ENCODE measurements at places on chromosomes 4 and X.

DNA sequence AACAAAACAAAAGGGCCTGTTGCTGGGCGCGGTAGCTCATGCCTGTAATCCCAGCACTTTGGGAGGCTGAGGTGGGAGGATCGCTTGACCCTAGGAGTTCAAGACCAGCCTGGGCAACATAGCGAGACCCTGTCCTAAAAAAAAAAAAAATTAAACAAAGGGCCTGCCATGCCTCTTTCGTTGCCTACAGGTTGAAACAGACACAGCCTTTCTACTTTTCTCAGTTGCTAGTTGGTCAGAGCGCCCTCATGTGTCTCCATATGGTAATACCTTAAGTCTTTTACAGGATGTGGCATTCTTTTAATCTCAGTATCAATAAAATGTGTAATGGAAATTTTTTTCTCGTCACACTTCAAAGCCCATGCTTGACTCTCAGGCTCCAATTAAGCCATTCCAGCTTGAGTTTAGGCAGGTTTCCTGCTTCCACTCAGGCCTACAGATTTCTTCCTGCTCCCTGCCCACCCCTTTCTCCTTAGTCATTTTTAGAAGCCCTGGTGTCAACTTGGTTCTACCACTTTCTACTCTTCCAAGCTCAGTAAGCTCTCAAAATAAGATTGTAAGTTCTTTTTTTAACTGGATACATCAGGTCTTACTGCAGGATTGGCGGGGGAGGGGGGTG lies 4.6 kb upstream of the SOWAHD start:
- peak; percentile 69 for DNase-seq

DNA sequence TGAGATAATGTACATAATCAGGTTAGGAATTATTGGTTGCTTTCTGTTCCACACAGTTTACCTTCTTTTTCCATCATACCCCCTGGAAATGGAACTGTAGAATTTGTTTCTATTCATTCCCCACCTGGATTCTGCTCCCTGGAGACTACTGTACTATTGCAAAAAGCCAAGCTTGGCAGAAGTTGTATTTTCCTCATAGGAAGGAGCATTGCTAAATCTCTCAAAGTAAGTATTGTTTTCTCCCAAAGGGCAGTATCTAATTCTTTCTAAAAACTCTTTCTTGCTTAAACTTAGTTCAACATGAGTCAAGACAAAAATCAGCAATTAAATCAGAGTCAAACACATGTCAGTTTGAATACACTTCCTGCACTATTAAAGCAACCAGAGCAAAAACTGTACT lies 136.2 kb downstream of the CDS1 start:
- DNase-seq, result no peak

- no peak for DNase-seq
Observed at GRCh38 chr4:42416017-42416416, 18.7 kb downstream of the SHISA3 start.

DNA sequence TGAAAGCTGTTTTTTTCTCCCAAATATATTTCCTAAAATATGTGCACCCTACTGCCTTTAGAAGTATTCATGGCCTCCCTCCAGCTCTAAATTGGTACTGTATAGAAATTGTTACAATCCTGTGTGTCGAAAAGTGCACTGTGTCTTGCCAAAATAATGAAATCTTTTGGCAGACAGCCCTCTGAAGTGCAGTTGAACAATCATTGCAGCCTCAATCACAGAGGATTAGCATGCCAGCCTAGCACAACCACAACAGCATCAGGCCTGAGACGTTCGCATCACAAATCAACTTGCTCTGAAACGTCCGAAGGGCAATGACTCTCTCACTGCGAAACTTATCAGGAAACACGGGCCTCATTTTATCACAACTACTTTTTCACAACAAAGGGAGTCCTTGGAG lies 99.0 kb downstream of the ANOS1 start:
- no peak for DNase-seq

GRCh38 chrX:133415276-133416105 lies at the start of gene GPC4:
Gene GPC4, minus strand, starts transcription at chrX:133415489. Its CDS starts 524 bp downstream, at chrX:133414965.
- no peak for DNase-seq

DNA sequence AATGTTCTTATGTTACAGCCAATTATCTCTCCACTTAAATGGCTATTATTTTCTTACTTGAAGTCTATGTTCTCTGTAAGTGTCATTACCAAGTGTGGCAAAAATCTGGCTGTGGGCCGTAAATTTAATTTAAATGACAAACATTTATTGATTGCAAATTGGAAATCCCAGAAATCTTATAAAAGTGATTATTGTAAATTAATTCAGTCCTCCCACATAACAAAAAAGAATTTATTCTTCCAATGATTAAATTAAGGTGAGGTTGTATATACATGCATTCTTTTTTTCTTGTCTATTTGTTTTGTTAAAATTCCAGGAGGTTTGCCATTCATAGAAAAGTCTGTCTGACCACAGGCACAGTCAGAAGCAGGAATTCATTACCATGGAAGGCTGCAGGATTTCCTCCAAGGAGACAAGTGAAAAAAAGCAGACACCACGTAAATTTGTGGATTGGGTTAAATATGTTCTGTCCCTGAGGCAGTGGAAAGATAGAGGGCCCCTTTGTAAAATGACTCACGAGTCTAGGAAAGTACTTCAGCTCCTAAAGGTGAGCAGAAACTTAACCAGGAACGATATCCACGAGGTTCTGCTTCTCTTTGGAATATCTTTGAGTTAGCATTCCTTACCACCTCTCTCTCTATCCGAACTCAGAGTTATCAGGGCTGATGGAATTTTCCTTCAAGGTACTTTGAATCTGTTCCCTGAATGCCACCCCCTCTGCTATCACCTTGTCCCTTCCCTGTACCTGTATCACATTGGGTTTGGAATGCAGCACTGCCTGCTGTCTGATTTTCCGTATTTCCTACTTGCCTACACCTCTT lies 10.7 kb downstream of the PPARGC1A start:
- DNase-seq, result no peak

DNA sequence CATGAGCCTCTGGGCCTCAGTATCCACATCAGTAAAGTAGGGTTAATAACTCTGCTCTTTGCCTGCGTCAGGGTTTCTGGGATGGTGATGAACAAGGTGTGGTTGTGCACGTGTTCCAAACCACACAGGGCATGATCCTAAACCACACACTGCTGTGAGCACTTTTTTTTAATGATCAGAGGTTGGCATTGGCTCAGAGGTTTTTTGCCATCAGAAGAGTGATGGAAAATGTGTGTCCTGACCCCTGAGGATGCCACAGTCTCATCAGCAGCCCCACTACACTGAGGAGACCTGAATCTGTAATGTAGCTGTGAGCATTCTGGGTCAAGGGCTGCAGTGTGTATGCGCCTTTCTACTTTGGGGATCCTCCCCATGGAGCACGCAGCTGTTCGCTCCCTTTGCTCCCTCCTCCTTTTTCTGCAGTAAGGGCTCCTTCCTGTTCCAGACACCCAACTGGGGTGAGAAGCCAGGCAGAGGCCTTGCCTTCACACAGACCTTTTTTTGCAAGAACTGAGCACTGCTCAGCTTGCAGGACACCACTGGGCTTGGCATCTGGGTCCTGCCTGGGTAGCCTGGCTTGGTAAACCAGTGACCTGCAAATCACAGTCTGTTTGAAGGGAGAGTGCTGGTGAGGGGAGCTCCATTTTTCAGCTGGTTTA lies 87.5 kb downstream of the MAMLD1 start:
- peak; percentile 37 for DNase-seq

DNA sequence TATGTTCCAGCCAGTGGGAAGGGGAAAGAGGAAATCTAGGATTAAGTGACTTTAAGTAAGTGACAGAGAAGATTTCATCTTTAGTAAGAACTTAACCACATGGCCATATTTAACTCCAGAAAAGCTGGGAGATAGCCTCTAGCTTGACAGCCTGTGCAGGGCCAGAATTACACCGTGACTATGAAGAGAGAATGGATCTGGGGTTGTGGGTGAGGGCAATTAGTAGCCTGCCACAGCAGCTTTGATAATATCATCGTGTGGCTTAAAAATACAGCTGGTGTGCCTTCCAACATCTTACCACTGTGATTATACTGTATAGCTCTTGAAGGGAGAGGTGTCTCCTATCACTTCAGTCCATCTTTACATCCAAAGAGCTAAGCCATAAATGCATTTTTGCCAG lies 57.6 kb upstream of the TBC1D9 start:
- DNase-seq, result no peak

DNA sequence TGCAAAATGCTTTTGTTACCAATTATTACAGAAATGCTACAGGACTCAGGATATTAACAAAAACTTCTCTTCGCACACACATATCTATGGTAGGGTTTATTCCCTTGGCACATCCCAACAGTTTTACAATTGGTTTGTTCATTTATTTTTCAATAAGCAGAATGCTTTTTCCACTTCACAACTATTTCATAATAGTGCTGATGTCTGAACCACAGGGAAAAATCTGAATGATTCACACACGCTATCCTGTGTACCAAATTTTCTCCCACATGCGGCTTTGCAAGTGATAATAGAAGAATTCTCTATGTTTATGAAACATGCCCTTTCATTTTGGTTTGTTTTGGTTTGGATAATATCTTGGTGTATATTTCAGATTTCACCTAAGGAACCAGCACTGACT lies 725.7 kb upstream of the TENM3 start:
- no peak for DNase-seq

DNA sequence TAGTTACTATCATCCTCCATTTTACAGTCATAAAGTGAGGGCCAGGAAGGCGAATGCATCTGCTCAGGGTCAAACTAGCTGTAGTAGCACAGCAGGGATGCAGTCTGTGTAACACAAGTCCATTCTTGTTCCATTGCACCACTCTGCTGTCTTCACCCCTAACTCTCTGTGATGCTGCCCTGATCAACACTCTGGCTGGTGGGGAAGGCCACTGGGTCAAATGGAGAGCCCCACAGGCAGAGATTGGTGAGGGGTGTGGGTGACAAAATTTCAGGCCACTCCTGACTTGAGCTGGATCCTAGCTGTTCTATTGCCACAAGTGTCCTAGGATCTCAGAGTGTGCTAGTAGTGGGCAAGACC lies 136.5 kb downstream of the PJA1 start:
- DNase-seq, result no peak

DNA sequence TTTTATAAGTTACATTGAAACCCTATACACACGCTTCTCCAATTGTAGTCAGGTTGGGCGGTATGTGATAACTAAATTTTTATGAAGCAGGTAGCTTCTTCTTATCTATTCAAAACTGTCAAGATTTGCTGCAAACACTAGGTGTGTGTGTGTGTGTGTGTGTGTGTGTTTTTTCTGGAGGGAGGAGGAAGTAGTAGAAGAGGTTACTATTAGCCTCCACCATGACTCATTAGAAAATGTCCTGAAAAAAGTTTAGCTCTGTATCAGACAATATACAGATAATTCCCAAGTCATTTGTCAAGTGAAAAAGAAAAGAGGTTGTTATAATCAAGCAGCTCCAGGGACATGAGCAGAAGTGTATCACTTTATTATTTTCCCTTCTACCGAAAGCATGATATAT lies 33.9 kb downstream of the PCDH7 start:
- DNase-seq, result no peak

DNA sequence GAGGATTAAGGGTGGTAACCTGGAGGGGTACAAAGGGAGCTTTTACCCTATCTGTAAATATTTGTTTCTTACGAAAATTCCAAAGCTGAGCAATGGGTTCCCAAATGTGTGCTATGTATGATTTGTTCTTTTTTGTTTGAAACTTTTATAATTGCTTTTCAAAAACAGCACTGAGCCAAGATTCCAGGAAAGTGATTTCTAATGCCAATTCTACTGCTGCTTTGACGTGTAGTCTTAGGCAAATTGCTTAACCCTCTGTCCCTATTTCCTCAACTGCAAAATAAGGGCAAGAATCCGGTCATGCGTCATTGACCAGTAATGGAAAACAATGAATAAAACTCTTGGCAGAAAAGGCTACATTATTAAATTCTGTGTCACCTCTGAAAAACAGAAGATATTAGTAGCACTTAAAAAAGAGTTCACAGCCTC lies 454.7 kb downstream of the IL15 start:
- DNase-seq, result no peak

DNA sequence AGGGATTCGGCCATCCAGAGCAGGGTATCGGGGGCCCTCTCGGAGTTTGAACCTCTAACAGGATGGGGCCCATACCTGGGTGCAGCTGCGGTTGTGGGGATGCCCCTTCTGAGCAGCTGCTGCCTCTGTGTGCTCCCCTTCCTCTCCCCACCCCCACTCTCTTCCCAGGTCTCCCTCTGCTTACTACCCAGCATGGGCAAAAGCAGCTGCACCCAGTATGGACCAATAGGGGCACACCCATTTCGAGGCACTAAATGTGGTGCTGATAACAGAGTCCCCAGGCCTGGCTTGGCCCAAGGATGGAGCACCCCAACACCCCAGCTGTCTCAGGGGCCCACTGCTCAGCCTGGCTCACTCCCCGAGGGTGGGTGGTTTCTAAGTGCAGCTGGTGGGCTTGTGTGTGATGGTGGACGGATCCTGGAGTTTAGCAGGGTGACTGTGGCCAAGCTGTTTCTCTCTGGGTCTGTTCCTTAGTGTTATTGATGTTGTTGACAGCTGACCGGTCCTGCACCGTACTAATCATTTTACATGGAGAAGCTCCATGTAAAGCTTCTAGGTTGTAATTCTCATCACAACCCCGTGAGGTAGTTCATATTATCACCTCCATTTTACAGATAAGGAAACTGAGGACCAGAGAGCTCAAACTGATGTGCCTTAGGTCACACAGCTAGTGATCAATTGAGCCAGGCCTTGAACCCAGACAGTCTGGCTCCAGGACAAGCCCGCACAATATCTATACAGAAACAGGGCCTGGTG lies 13.1 kb upstream of the KIAA0232 start:
- peak; percentile 68 for DNase-seq

GRCh38 chr4:6557185-6557584 lies 17.8 kb upstream of the MAN2B2 start:
- no peak for DNase-seq

GRCh38 chrX:44422631-44423030 lies 79.2 kb upstream of the EFHC2 start:
- no peak for DNase-seq

DNA sequence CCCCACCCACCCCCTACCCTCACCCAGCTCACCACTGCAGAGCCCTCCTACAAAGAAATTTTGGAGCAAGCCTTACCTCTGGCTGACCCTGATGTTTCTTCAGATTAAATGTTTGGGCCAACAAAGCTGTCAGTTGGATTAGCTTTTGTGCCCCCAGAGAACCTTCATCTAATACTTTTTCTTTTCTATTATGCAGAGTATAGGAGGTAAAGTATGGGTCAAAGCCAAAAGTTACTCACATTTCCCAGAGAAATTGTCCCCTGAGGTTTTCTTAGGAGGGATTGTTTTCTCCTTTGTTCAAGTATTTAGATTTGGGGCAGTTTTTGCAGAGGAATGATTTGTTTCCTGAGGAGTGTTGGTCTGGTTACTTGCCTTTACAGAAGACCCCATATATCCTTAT lies 69.5 kb downstream of the AASDH start:
- no peak for DNase-seq
